Mammary epithelial cell (primary cell): ENCODE measurements at places on chromosomes 5 and 9.

- DNase-seq = no peak
Measured at GRCh38 chr9:127149463-127150390, 27.3 kb upstream of the ANGPTL2 start.

DNA sequence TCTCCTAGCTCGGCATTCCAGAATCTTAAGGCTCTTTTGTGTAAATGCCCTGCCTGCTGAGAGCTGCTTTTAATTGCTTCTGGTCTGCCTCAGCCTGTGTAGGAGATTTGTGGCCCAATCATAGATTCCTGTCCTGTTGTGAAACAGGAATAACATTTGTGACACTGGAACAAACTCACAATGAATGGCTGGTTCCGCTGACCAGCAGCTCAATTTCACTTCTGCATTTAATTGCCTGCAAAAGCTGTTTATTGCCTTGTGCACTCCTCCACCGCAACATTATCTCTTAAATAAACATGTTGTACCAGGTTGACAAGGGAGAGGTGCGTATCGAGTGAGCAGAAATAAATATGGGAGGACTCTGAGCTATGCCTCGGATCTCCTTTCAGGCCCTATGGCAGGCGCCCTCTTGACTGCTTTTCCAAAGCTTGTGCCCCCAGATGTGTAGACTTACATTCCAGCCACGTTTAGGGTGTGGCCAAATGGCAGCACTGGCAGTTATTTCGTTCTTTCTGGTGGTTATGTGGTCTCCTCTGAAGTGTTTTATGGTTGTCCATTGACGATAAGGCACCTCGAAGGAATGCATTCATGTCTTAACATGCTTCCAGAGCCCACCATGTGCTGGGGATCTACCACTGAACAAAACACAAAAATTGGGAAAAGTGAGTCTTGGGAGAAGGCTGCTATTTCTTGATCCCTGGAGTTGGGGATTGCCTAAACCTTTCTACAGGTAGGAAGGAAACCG lies 58.1 kb downstream of the DMRT1 start:
- DNase-seq = no peak

- DNase-seq = no peak
Measured at GRCh38 chr5:134844252-134844651, 1.5 kb upstream of the C5orf24 start.

DNA sequence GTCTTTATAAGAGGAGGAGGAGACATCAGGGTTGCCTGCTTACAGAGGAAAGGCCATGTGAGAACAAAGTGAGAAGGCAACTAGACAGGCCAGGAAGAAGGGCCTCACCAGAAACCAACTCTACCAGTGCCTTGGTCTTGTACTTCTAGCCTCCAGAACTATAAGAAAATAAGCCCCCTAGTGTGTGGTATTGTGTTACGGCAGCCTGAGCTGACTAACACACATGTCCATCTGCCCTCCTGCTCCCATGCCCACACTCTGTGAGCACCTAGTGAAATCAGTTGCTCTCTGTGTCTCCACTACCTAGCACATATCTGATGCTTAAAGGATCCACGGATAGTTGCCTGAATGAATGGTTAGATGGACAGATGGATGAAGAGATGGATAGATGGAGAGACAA lies 6.9 kb downstream of the AK3 start:
- no peak for DNase-seq

DNA sequence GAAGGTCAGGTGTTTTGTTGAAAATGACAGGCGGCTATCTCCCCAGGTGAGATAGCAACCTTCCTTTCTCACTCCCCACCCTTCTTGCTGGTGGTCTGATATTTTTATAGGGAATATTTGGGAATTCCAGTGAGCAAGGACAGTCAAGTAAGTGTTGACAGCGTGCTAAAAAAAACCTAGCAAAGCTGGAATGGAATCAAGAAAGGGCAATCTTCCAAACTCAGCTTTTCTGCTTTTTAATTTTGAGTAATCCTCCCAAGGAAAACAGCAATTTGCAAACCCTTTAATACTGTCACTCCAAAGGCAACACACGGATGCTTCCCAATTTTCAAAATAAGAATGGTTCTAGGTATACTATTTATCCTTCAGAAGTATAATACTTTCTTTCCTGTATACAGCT lies 143.7 kb upstream of the PCA3 start:
- DNase-seq = no peak
